ENCODE measurements at places on chromosomes 6 and 20. TPM values are rescaled to one million over a fixed set of nuclear protein-coding genes. Genes with fewer than 3 reads are reported as not detected.

The FOXQ1 gene
- not detected for total RNA-seq

- peaks cover 96% of the 10 kb centered on the region for H3K27me3 ChIP-seq
- H3K27ac ChIP-seq = no peak overlapping the region
- DNase-seq = no peak
- H3K4me1 ChIP-seq = peaks cover 11% of the 10 kb centered on the region
- H3K36me3 ChIP-seq = no peaks in the 10 kb centered on the region
Observed at GRCh38 chr20:21517566-21518277, 3.9 kb upstream of the NKX2-2 start.

DNA sequence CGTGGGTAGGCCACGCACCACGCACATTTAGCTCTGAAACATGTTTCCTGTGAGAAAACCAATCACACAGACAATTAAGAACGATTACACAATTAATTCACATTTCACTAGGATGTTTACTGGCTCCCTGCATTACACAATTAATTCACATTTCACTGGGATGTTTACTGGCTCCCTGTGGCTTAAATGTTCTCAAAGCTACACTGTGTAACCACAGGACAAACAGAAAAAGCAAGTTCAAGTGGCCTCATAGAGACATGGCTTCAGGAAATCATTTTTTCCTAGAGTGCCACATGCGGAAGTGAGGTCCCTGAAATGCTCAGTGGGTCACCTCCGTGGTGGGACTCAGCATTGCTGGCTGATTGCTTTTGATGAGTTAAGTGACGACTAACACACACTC, 61.7 kb upstream of the XRN2 start:
- no peaks in the 10 kb centered on the region for H3K27me3 ChIP-seq
- no peak for DNase-seq
- H3K27ac ChIP-seq = no peak overlapping the region
- no peak overlapping the region for H3K4me3 ChIP-seq
- H3K4me1 ChIP-seq = no peaks in the 10 kb centered on the region

GRCh38 chr6:19603721-19604120, 233.4 kb upstream of the ID4 start:
- H3K4me1 ChIP-seq = no peaks in the 10 kb centered on the region
- DNase-seq = peak; percentile 14
- no peaks in the 10 kb centered on the region for H3K36me3 ChIP-seq
- H3K27me3 ChIP-seq = no peaks in the 10 kb centered on the region
- no peak overlapping the region for H3K27ac ChIP-seq

GRCh38 chr20:9407805-9408421, 106.5 kb upstream of the LAMP5 start:
- H3K27ac ChIP-seq = no peak overlapping the region
- no peak for DNase-seq
- no peaks in the 10 kb centered on the region for H3K27me3 ChIP-seq
- no peak overlapping the region for H3K4me3 ChIP-seq

DNA sequence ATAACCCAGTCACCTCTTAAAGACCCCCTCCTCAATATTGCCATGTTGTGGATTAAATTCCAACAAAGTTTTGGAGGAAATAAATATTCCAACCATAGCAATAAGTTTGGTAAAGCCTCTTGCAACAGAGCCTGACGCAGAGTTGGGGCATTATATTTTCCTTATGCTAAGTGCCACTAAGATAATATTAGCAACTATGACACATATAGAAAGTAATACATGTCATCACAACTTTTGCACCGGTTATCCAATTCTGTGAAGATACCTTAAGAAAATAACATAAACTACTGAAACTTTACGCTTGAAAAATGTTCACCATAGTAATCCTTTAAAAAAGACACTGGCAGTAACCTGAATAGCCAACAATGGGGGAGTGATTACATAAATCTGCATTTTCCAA, 52.2 kb upstream of the TRERF1 start:
- no peak for DNase-seq
- no peaks in the 10 kb centered on the region for H3K36me3 ChIP-seq
- H3K4me3 ChIP-seq = no peak overlapping the region
- no peaks in the 10 kb centered on the region for H3K27me3 ChIP-seq
- H3K4me1 ChIP-seq = no peaks in the 10 kb centered on the region

DNA sequence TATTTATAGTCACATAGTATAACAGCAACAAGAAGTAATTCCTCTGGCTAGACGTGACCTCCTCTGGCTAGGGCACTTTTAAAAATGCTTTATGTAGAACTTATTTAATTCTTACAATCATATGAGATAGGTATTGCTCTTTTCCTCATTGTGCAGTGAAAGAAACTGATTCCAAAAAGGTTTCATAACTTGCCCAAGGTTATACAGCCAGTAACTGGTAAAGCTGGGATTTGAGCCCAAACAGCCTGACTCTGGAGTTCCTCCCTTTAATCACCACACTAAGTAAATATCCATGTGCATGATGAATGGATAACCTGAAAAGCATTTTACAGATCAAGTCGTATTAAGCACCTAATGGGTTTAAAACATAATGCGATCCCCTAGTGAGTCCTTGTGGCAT, 214.6 kb downstream of the PRL start:
- no peaks in the 10 kb centered on the region for H3K36me3 ChIP-seq
- H3K4me3 ChIP-seq = no peak overlapping the region
- no peak overlapping the region for H3K27ac ChIP-seq
- no peaks in the 10 kb centered on the region for H3K4me1 ChIP-seq

DNA sequence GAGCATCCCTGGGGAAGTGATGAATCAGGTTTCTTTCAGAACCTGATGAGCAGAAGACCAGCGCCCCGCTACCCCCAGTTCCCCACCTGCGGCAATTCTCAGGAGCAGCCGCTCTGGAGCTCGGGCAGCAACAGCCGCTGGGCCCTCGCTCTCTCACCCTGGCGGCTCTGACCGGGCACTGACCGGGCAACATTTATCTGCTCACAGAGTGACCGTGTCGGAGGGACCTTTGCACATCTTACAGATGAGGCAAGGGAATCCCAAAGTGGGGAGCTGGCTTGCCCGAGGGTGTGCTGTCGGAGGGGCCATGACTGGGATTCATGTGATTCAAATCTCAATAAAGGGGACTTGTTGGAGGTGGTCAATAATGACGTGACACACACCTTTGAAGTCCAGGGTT, 26.2 kb upstream of the KCNK16 start:
- no peak for DNase-seq
- H3K4me3 ChIP-seq = no peak overlapping the region

GRCh38 chr6:151390851-151391470, 398 bp downstream of the ZBTB2 start:
- H3K27me3 ChIP-seq = no peaks in the 10 kb centered on the region
- H3K27ac ChIP-seq = peak overlapping the region; percentile 99
- DNase-seq = peak; percentile 64
- H3K4me1 ChIP-seq = peaks cover 53% of the 10 kb centered on the region
- H3K4me3 ChIP-seq = peak overlapping the region; percentile 87

DNA sequence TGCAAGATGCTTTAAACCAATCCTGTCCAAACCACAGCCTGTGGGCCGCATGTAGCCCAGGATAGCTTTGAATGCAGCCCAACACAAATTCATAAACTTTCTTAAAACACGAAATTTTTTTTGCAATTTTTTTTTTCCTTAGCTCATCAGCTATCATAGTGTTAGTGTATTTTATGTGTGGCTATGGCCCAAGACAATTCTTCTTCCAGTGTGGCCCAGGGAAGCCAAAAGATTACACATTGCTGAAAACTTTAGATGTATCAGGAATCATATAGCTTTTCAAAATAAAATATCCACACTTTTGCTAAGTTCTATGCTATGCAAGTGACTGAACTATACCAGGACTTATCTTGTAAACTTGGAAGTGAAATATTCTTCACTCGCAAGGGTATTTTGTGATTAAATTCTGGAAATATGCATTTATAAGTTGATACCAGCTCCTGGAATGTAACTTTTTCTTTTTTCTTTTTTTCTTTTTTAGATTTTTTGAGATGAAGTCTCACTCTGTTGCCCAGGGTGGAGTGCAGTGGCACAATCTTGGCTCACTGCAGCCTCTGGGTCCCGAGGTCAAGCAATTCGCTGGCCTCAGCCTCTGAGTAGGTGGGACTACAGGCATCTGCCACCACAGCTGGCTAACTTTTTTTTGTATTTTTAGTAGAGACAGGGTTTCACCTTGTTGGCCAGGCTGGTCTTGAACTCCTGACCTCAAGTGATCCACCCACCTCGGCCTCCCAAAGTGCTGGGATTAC, 49.8 kb downstream of the MTHFD1L start:
- H3K4me1 ChIP-seq = no peaks in the 10 kb centered on the region
- H3K27me3 ChIP-seq = no peaks in the 10 kb centered on the region
- H3K27ac ChIP-seq = no peak overlapping the region
- H3K4me3 ChIP-seq = no peak overlapping the region
- DNase-seq = no peak

DNA sequence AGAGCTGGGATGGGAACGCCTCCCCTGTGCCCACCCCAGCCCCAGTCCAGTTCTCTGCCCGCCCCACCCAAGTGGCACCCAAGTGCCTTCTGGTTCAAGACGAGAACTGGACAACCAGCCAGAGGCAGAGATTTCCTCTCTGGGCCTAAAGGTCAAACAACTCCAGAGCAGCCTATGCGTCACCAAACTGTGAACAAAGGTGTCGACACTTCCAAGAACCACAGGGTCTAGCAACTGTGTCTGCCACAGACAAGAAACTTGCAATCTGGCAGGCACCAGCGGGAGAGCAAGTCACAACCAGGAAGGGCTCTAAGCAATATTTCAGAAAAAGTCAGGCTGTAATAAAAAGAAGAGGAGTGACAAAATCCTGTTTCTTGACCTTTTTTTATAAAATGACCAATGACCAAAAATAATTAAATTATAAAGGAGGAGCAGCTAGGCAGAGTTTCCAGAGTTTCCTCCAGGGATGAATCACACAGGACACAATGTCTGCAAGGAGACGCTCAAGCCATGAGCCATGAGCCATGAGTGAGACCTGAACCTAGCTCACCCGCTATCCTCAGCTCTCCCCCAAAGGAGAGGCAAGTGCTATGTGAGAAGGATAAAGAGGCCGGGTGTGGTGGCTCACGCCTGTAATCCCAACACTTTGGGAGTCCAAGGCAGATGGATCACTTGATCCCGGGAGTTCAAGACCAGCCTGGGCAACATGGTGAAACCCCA, 11.1 kb downstream of the EDEM2 start:
- H3K36me3 ChIP-seq = peaks cover 67% of the 10 kb centered on the region
- no peak overlapping the region for H3K4me3 ChIP-seq
- no peak for DNase-seq
- H3K27ac ChIP-seq = peak overlapping the region; percentile 50
- H3K4me1 ChIP-seq = no peaks in the 10 kb centered on the region

GRCh38 chr6:13664703-13665352, 46.8 kb downstream of the RANBP9 start:
- no peaks in the 10 kb centered on the region for H3K36me3 ChIP-seq
- no peak for DNase-seq
- peaks cover 36% of the 10 kb centered on the region for H3K4me1 ChIP-seq

DNA sequence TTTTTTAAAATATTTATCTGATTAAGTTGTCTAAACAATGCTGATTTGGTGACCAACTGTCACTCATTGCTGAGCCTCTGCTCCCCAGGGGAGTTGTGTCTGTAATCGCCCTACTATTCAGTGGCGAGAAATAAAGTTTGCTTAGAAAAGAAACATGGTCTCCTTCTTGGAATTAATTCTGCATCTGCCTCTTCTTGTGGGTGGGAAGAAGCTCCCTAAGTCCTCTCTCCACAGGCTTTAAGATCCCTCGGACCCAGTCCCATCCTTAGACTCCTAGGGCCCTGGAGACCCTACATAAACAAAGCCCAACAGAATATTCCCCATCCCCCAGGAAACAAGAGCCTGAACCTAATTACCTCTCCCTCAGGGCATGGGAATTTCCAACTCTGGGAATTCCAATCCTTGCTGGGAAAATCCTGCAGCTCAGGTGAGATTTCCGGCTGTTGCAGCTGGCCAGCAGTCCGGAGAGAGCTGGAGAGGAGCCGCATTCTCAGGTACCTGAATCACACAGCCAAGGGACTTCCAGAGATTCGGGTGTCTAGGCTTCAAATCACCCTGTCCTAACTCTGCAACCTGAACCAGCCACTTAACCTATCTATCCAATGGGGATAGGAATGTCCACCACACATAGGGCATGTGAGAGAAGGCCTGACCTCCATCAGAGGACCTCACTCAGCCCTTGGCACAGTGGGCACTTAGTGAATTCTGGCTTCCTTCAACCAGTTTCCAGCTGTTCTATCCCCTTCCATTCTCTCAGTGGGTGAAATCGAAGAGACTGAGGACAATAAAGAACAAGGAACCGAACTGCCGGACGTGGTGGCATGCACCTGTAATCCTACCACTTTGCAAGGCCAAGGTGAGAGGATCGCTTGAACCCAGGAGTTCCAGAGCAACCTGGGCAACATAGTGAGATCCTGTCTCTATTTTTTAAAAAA, 3.1 kb downstream of the TNF start:
- peaks cover 5% of the 10 kb centered on the region for H3K4me1 ChIP-seq
- H3K27ac ChIP-seq = no peak overlapping the region
- DNase-seq = no peak
- no peaks in the 10 kb centered on the region for H3K36me3 ChIP-seq

GRCh38 chr20:24751551-24751950, 197.5 kb upstream of the CST7 start:
- no peak overlapping the region for H3K27ac ChIP-seq
- no peaks in the 10 kb centered on the region for H3K27me3 ChIP-seq
- H3K36me3 ChIP-seq = no peaks in the 10 kb centered on the region
- H3K4me3 ChIP-seq = no peak overlapping the region
- no peak for DNase-seq

DNA sequence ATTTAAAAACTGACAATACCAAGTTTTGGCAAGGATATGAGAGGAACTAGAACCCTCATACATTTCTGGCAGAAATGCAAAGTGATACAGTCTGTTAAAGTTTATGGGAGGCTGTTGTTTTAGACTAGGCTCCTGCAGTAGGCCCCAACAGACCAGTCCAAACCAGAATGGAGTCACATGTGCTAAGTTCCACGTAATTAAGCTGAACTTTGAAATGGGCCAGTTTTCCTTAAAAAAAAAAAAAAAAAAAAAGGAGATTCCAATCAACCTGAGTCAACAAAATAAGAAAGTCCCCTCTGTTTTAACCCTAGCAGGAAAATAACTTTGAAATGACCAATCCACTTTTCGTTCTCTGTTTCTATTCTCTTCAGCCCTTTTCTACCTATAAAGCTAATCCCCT, 26.5 kb downstream of the IL17F start:
- H3K36me3 ChIP-seq = no peaks in the 10 kb centered on the region
- no peak for DNase-seq
- H3K4me1 ChIP-seq = no peaks in the 10 kb centered on the region
- no peak overlapping the region for H3K4me3 ChIP-seq

DNA sequence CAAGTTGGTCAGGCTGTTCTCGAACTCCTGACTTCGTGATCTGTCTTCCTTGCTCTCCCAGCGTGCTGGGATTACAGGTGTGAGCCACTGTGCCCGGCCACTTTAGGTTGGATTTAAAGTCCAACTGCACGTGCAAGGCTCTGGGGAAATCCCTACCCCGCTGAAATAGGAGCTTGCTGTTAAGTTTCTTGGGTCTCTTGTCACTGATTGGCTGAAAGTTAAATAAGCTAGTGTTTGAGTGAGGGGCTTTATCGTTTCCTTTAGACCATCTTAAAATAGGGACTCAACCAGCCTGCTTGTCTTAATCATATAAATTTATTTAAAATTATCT, 11.1 kb upstream of the SERINC1 start:
- no peaks in the 10 kb centered on the region for H3K36me3 ChIP-seq
- no peak overlapping the region for H3K27ac ChIP-seq
- H3K27me3 ChIP-seq = no peaks in the 10 kb centered on the region
- no peak overlapping the region for H3K4me3 ChIP-seq
- DNase-seq = no peak
- H3K4me1 ChIP-seq = no peaks in the 10 kb centered on the region
